ENCODE measurements at places on chromosomes 3 and 15.

GRCh38 chr3:194205675-194206133 lies 69.8 kb downstream of the HES1 start:
- no peak overlapping the region for H3K27ac ChIP-seq
- no peaks in the 10 kb centered on the region for H3K36me3 ChIP-seq
- no peak for DNase-seq
- H3K27me3 ChIP-seq, result peaks cover 60% of the 10 kb centered on the region
- no peaks in the 10 kb centered on the region for H3K4me1 ChIP-seq

GRCh38 chr15:98063871-98064270 lies 103.4 kb downstream of the ARRDC4 start:
- DNase-seq, result no peak
- no peak overlapping the region for H3K4me3 ChIP-seq
- no peaks in the 10 kb centered on the region for H3K27me3 ChIP-seq
- no peaks in the 10 kb centered on the region for H3K36me3 ChIP-seq
- H3K4me1 ChIP-seq, result no peaks in the 10 kb centered on the region
- no peak overlapping the region for H3K27ac ChIP-seq

DNA sequence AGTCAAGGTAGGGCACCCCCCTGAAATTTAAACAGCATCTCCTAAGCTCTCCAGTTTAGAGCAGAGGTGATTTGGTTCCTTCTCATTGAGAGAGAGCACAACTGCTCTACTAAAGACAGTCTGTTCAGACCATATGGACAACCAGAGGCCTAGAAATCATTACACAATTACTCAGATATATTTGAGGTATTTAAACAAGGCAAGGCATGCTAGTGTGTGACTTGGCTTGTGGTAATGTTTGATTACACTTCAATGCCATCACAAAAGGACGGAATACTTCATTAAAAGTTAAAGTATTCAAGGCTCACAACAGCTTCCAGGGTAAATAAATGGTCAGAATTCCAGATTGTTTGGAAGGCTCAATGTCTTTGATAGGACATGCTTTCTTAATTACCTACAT lies 110.2 kb downstream of the LRTM1 start:
- no peaks in the 10 kb centered on the region for H3K36me3 ChIP-seq
- no peaks in the 10 kb centered on the region for H3K27me3 ChIP-seq
- H3K27ac ChIP-seq, result no peak overlapping the region
- no peak overlapping the region for H3K4me3 ChIP-seq

GRCh38 chr15:26744894-26745293 lies 28.0 kb downstream of the GABRB3 start:
- H3K27me3 ChIP-seq, result no peaks in the 10 kb centered on the region
- H3K36me3 ChIP-seq, result no peaks in the 10 kb centered on the region
- no peak overlapping the region for H3K4me3 ChIP-seq
- no peak overlapping the region for H3K27ac ChIP-seq
- DNase-seq, result no peak

GRCh38 chr3:4850211-4850927 lies 128.9 kb upstream of the BHLHE40 start:
- H3K4me1 ChIP-seq, result peaks cover 43% of the 10 kb centered on the region
- DNase-seq, result peak; percentile 21
- peak overlapping the region; percentile 25 for H3K4me3 ChIP-seq
- H3K27ac ChIP-seq, result peak overlapping the region; percentile 96
- H3K36me3 ChIP-seq, result peaks cover 10% of the 10 kb centered on the region

- H3K27ac ChIP-seq, result no peak overlapping the region
- peaks cover 17% of the 10 kb centered on the region for H3K27me3 ChIP-seq
- no peaks in the 10 kb centered on the region for H3K4me1 ChIP-seq
- no peaks in the 10 kb centered on the region for H3K36me3 ChIP-seq
- no peak overlapping the region for H3K4me3 ChIP-seq
Measured at GRCh38 chr15:81170511-81170910, 26.2 kb upstream of the IL16 start.

DNA sequence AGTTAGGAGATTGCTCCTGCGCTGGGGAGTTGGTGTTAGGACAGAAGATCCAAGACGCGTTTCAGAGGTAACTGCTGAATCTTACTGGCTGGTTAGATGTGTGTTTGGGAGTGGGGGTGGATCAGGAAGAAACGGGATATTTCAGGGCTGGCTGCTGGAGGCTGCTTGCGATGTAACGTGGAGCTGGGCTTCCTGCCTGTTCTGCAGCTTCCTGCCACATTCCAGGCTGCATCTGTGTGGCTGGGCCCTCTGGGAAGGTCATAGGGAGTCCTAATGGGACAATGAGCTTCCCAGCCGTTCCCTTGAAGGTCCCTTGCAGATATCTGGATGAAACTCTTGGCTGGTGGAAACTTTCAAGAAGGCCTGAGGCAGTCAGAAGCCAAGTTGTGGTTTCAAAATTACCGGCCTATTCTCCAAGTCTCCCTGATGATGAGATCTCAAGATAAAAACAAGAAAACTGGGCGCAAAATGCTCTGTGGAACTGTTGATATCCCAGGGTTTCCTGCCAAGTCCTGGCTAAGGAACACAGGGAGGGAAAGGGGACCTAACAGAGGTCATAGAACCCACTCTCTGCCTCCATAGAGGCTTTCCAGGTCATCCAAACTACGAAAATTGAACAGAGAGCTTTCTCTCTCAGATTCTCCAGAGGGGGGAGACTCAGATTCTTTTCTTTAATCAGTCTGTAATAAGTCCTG lies 67.0 kb downstream of the NOX5 start:
- H3K27ac ChIP-seq, result no peak overlapping the region
- no peaks in the 10 kb centered on the region for H3K36me3 ChIP-seq
- H3K4me3 ChIP-seq, result no peak overlapping the region
- no peak for DNase-seq
- peaks cover 20% of the 10 kb centered on the region for H3K27me3 ChIP-seq
- peaks cover 4% of the 10 kb centered on the region for H3K4me1 ChIP-seq

GRCh38 chr3:18968120-18968519 lies 180.2 kb upstream of the KCNH8 start:
- H3K36me3 ChIP-seq, result no peaks in the 10 kb centered on the region
- H3K4me1 ChIP-seq, result no peaks in the 10 kb centered on the region
- peaks cover 10% of the 10 kb centered on the region for H3K27me3 ChIP-seq

GRCh38 chr15:59256482-59256881 lies 49.8 kb downstream of the LDHAL6B start:
- no peak overlapping the region for H3K4me3 ChIP-seq
- no peaks in the 10 kb centered on the region for H3K27me3 ChIP-seq
- H3K27ac ChIP-seq, result no peak overlapping the region
- no peak for DNase-seq

- no peak overlapping the region for H3K27ac ChIP-seq
- no peak overlapping the region for H3K4me3 ChIP-seq
- peaks cover 26% of the 10 kb centered on the region for H3K27me3 ChIP-seq
- no peaks in the 10 kb centered on the region for H3K4me1 ChIP-seq
Measured at GRCh38 chr3:119181765-119182164, 8.4 kb downstream of the UPK1B start.

DNA sequence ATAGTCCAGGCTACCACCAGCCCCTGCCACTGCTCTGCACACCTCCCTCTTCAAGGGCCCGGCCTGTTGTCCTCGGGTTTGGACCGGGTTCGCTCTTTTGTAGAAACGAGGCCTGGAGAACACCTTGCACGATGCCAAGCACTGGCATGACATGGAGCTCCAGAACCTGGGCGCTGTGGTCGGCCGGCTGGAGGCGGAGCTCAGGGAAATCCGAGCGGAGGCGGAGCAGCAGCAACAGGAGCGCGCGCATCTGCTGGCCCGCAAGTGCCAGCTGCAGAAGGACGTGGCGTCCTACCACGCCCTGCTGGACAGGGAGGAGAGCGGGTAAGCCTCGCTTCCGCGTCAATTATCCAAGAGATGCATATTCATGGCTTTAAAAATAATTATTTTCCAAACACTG lies 72.4 kb downstream of the BFSP2 start:
- peaks cover 2% of the 10 kb centered on the region for H3K4me1 ChIP-seq
- H3K27ac ChIP-seq, result no peak overlapping the region

DNA sequence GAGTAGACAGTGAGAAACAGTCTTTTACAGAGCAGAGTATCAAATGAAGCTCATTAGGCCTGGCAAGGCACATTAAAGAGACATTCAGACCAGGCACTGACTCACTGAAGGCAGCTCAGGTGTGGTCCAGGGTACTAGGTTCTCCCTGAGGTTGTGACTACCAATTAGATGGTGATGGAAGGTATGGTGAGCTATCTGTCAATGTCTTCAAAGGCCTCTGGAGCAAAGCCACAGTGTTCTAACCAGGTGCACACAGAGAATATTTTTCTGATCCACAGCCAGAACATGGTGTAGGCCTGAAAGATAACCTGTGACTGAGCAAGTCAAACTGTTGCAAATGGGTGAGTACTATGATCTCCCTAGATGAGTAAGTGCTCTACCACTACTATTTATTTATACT lies 51.5 kb downstream of the EOMES start:
- no peak overlapping the region for H3K4me3 ChIP-seq
- peaks cover 2% of the 10 kb centered on the region for H3K36me3 ChIP-seq
- peaks cover 6% of the 10 kb centered on the region for H3K4me1 ChIP-seq
- H3K27ac ChIP-seq, result no peak overlapping the region

- no peaks in the 10 kb centered on the region for H3K36me3 ChIP-seq
- H3K4me3 ChIP-seq, result no peak overlapping the region
- DNase-seq, result no peak
- peaks cover 36% of the 10 kb centered on the region for H3K27me3 ChIP-seq
Measured at GRCh38 chr3:152636651-152637050, 198.3 kb upstream of the P2RY1 start.

GRCh38 chr15:51589881-51590568 lies 32.5 kb downstream of the DMXL2 start:
- H3K27ac ChIP-seq, result no peak overlapping the region
- no peaks in the 10 kb centered on the region for H3K36me3 ChIP-seq
- no peak overlapping the region for H3K4me3 ChIP-seq
- H3K27me3 ChIP-seq, result peaks cover 21% of the 10 kb centered on the region

DNA sequence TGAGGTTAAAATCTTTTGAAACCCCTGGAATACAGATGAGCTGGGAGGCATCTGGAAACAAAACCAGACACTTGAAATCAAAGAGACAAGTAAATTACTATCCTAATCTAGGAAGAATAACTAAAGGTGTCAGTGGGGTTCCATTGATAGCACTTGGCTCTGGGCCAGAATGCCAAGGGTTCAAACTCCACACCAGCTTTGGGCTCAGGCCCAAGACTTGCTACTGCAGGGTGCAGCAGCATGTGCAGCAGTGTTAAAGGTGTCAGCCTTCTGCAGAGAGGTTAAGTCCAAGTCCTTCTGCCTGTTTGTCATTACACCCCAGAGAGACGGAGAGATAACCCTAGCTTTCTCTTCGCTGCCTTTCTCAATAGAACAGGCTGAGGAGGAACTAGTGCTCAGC lies 273.9 kb downstream of the TIGIT start:
- H3K4me1 ChIP-seq, result peaks cover 9% of the 10 kb centered on the region
- no peak for DNase-seq
- H3K4me3 ChIP-seq, result no peak overlapping the region
- no peaks in the 10 kb centered on the region for H3K36me3 ChIP-seq

DNA sequence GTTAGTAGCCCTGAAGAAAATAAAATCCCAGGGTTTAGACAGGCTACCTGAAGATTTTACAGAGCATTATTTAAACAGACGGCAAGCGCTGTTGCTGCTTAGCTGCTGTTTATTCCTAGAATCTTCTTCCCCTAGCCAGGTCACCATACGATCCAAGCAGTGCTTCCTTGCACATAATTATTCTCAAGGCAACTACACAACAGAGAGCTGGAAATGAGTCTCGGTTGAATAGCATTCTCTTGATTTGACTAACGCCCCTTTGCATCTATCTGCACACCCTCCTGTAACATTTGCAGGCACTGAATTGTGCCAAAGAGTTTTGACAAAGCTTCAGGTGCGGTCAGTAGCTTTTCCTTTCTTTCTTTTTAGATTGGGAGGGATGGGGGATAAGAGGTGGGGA lies 564.4 kb downstream of the TBL1XR1 start:
- no peaks in the 10 kb centered on the region for H3K27me3 ChIP-seq
- no peak overlapping the region for H3K4me3 ChIP-seq
- no peak overlapping the region for H3K27ac ChIP-seq
- DNase-seq, result no peak

GRCh38 chr3:8094415-8094814 lies 407.2 kb upstream of the LMCD1 start:
- no peak overlapping the region for H3K4me3 ChIP-seq
- no peaks in the 10 kb centered on the region for H3K4me1 ChIP-seq
- H3K36me3 ChIP-seq, result no peaks in the 10 kb centered on the region
- DNase-seq, result no peak
- peaks cover 9% of the 10 kb centered on the region for H3K27me3 ChIP-seq

DNA sequence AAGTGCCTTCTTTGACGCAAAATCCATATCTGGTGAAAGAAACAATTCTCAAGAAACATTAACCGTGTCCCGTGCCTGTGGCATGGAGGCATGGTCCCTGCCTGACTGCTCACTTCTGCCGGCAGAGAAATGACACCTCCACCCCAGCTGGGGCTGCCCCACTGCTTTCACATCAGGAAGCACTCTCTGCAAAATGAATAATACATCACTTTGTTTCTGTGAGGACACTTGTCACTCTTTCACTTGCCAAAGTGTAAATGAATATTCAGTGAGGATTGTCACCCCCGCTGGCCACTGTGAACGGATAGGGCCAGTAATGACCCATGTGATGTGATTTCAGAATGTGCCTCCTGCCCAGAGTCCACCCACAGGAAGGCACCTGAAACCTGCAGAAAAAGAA lies 31.1 kb upstream of the SLC24A5 start:
- H3K27me3 ChIP-seq, result no peaks in the 10 kb centered on the region
- no peak overlapping the region for H3K27ac ChIP-seq
- H3K4me3 ChIP-seq, result no peak overlapping the region
- H3K36me3 ChIP-seq, result no peaks in the 10 kb centered on the region
- no peak for DNase-seq

- no peaks in the 10 kb centered on the region for H3K36me3 ChIP-seq
- no peak overlapping the region for H3K27ac ChIP-seq
- no peak for DNase-seq
- H3K4me3 ChIP-seq, result no peak overlapping the region
- peaks cover 42% of the 10 kb centered on the region for H3K27me3 ChIP-seq
- H3K4me1 ChIP-seq, result no peaks in the 10 kb centered on the region
Measured at GRCh38 chr15:31887246-31887645, 143.1 kb upstream of the CHRNA7 start.

GRCh38 chr15:52054381-52054780 lies 35.4 kb downstream of the MAPK6 start:
- H3K27me3 ChIP-seq, result no peaks in the 10 kb centered on the region
- H3K27ac ChIP-seq, result no peak overlapping the region
- no peaks in the 10 kb centered on the region for H3K4me1 ChIP-seq
- no peak for DNase-seq

- peaks cover 37% of the 10 kb centered on the region for H3K27me3 ChIP-seq
- no peak overlapping the region for H3K27ac ChIP-seq
- no peak for DNase-seq
- H3K4me3 ChIP-seq, result no peak overlapping the region
- no peaks in the 10 kb centered on the region for H3K4me1 ChIP-seq
Measured at GRCh38 chr3:10582733-10583132, 77.3 kb upstream of the ATP2B2 start.

- H3K27me3 ChIP-seq, result no peaks in the 10 kb centered on the region
- H3K36me3 ChIP-seq, result peaks cover 3% of the 10 kb centered on the region
- no peaks in the 10 kb centered on the region for H3K4me1 ChIP-seq
- H3K4me3 ChIP-seq, result no peak overlapping the region
Measured at GRCh38 chr3:14391033-14391432, 11.4 kb upstream of the SLC6A6 start.

GRCh38 chr3:44055951-44056350 lies 185.7 kb upstream of the TOPAZ1 start:
- no peak overlapping the region for H3K27ac ChIP-seq
- H3K4me3 ChIP-seq, result no peak overlapping the region
- H3K36me3 ChIP-seq, result no peaks in the 10 kb centered on the region
- DNase-seq, result no peak
- H3K4me1 ChIP-seq, result no peaks in the 10 kb centered on the region
